Urothelium cell line (cell line): ENCODE measurements at places on chromosomes 6 and 20.

- DNase-seq, result no peak
Observed at GRCh38 chr6:7264041-7264440, 49.0 kb downstream of the SSR1 start.

DNA sequence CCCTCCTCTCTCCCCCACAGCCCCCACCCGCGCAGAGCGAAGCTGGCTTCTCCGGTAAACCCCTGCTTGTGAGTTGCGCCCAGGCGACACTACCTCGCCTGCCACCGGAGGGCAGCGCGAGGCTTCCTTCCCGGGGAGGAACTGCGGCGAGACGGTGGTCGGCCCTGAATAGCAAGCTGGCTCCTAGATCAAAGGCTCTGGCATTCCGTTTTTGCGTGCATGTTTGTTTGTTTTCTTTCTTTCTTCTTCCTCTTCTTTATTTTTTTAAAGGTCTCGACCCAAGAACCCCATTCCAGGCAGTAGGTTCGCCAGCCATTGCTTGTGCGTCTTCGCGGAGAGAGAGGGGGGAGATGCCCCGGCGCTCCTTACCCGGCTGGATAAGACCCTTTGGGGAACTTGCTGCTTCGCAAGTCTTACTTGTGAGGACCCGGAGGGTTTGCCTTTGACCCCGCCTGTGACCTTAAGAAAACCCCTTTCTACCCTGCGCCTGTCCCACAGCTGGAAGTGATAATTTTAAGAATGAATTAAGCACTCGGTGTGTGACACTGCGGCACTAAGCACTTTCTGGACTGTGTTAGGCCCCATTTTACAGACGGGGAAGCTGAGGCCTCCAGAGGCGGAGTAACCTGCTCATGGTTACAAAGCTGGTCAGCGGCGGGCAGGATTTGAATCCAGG, 92.7 kb upstream of the SIRPA start:
- peak; percentile 69 for DNase-seq

- DNase-seq, result no peak
Observed at GRCh38 chr20:62011403-62011790, 54.3 kb downstream of the TAF4 start.

DNA sequence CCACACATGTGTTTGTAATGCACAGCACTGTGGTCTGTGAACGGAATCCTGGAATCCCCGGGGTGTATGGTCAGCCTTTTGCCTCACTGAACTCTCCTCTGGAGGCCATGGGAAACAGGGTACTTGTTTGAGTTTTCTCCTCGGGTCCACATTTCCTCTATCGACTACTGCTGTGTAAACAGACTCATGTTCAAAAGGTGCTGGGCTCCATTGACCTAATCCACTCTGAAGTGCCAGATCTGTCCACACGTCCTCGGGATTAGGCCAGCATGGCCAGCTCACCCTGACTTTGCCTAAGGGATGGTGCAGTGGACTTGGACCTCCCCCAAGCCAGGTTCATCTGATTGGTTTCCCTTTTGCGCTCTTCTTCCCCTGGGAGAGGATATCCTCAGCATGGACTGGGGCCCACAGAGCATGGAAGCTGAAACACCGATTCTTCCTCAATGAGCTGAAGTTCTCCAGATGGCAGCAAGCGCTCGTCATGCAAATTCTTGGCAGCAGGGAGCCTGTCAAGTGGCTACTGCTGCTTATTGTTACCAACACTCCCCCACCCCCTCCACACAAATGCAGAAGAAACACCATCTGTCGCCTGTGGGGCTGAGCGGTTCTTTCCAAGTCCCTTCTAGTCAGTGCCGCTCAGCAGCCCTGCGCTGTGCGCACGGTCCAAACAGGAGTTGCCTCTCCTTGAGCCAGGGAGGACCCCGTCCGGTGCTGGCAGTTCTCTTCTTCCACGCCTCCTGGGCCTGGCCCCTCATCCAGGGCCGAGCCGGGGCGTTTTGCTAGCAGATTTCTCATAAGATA, 292.6 kb upstream of the MARCKS start:
- no peak for DNase-seq

DNA sequence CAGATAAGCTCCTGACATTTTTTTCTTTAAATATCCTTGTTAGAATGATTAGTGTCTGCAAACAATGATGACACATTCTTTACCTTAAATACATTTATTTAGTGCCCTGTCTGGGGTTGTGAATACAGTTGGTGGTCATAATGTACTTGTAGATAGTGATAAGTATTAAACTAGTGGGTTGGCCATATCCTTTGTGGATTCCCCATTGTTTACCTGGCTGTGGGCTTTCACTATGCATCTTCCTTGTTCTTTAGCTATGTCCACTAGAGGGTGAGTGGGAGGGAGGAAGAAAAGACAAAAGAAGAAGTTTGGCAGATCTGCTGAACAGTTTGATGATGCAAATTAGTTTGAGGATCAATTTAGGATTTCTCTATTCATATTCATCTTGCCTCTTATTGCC, 15.7 kb downstream of the HS3ST5 start:
- no peak for DNase-seq
